ENCODE measurements at places on chromosomes 7 and 10. TPM values are rescaled to one million over a fixed set of nuclear protein-coding genes. Genes with fewer than 3 reads are reported as not detected.

CH25H gene
- 0.78 TPM for total RNA-seq

MKI67 gene
- 1.7 TPM for total RNA-seq

CCZ1 gene
- 63.2 TPM for total RNA-seq

THSD7A gene
- total RNA-seq: 41.0 TPM

NUTM2B gene
- 2.3 TPM for total RNA-seq

NEBL gene
- total RNA-seq: 61.1 TPM

PON3 gene
- total RNA-seq: 0.47 TPM

KIN gene
- total RNA-seq: 9.2 TPM

CD36 gene
- 34.0 TPM for total RNA-seq

VAX1 gene
- total RNA-seq: 1.2 TPM

RALA gene
- total RNA-seq: 39.3 TPM

APBB1IP gene
- 0.94 TPM for total RNA-seq

SPDYE9 gene
- total RNA-seq: not detected

HEPACAM2 gene
- total RNA-seq: not detected

CABCOCO1 gene
- total RNA-seq: 3.4 TPM

FAM25C gene
- not detected for total RNA-seq

ANKRD26 gene
- total RNA-seq: 32.3 TPM

ITIH2 gene
- total RNA-seq: 8.6 TPM

HOXA1 gene
- total RNA-seq: not detected

P4HA1 gene
- total RNA-seq: 41.3 TPM

MRPL32 gene
- 50.8 TPM for total RNA-seq

GPR158 gene
- total RNA-seq: 6.1 TPM

TMEM72 gene
- 0.16 TPM for total RNA-seq

PDE6C gene
- not detected for total RNA-seq

NKX6-2 gene
- total RNA-seq: not detected

Measured in occipital lobe (tissue), 3 donors.